ENCODE measurements at places on chromosomes 16 and 17. TPM values are rescaled to one million over a fixed set of nuclear protein-coding genes. Genes with fewer than 3 reads are reported as not detected.
A peak's percentile ranks its signal among the peaks of the same experiment; 100 is the strongest.

DNA sequence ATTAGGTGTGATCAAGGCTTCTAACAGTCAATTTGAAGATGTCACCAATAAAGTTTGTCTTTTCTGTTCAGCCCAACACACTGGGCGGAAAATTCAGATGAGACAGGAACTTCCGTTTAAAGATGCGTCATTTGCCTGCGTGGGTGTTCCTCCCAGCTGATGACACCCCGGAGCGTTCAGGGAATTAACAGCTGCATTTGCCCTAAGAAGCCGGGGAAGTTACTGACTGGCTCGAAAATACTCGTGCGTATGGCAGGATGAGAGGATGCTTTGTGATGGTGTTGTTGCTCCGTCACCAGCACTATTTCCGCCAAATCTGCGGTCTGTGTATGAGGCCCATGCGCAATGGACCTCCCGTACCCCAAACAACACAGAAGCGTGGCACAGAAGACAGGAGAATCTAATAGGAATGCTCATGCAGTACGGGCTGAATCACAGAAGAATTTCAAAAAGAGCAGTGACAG, 11.9 kb upstream of the PVALEF start:
- no peak for DNase-seq

DNA sequence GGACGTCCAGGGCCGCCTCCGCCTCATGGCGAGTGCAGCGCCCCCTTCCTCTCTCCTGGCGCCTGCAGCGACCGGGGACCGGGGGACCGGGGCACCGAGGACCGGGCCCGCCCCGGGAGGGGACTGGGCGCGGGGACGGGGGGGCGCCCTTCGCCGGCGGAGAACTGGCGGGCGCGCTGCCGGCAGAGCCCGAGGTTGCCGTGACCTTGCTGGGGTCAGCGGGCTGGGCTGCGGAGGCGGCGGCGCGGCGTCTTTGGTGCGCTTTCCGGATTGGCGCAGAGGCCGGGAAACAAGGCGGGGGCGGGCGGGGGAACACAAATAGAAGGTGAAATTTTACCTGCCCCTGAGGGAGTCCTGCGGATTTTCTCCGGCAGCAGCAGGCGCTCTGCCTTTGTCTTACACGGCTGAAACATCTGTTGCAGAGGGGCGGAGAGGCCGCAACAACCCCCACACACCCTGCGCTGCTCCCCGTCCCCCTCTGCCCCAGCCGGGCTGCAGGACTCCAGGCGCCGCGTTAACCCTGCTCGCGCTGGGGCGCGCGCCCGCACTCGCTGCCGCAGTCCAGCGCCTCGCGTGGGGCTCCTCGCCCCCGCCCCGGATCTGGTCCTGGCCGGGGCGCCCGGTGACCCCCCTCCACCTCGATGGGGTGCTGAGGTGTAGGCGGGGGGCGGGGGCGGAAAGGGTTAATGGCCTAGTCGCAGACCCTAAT, 53.5 kb downstream of the SREBF1 start:
- DNase-seq: peak; percentile 78

Gene AGRP
- not detected for total RNA-seq

DNA sequence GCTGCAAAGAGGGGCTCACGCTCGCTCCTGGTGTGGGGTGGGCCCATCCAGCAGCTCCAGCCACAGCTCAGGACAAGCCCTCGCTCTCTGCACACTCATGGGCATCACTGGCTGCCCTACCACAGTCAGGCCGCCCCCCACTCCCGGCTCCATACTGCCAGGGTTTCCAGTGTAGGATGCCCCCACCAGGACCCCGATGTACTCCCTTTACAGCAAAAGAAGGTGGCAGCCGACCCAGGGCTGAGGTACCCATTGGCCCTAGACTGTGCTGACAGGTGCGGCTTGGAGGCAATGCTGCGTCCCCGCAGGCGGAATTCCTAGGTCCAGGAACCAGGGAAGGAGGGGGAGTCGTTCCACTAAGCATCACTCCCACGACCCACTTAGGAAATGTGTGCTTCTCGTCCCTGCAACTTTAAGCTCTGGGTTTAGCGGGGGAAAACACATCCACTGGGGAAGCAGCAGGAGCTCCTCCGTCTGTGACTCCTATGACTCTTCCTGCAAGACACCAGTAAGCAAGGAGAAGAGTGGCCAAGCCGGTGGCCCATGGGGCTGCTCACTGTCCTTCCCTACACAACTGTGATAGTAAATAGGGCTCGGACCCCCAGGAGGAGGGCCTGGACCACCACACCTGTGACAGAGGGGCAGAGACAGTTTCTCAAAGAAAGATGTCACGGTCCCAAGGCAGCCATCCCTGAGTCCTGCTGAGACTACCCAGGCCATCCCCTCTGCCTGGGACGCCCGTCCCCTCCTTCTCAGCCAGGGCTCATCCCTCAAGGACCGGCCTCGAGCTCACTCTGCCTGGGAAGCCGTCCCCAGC, 13.1 kb downstream of the CORO7 start:
- DNase-seq: no peak

Gene HS3ST3A1
- total RNA-seq: 0.56 TPM

Gene ASPSCR1
- 26.5 TPM for total RNA-seq

DNA sequence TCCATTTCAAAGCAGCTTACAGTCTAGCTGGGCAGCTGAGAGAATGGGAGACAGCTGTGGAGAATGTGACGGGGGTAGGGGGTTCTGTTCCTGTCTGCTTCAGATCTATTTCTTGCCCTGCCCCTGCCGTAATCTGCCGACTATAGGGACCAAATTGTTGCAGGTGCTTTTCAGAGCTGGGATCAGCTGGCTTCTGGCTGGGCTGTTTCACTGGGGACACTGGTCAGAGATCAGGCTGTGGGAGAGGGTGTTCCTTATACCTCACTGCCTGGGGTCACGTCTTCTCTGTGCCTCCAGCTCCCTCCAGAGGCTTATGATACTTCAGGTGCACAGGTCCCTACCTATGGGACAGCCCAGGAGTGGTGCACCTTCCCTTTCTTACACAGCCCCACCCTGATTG, 514.9 kb upstream of the GOT2 start:
- DNase-seq: no peak

Measured in activated CD4-positive, alpha-beta T cell treated with anti-CD3 and anti-CD28 coated beads for 36 hours (primary cell).